ENCODE measurements at places on chromosomes 3 and 15. TPM values are rescaled to one million over a fixed set of nuclear protein-coding genes. Genes with fewer than 3 reads are reported as not detected.

GRCh38 chr3:15333099-15333955 is 941 bp upstream of the SH3BP5 start:
- DNase-seq, result no peak

- DNase-seq, result no peak
Measured at GRCh38 chr3:115921711-115922110, 298.4 kb downstream of the GAP43 start.

DNA sequence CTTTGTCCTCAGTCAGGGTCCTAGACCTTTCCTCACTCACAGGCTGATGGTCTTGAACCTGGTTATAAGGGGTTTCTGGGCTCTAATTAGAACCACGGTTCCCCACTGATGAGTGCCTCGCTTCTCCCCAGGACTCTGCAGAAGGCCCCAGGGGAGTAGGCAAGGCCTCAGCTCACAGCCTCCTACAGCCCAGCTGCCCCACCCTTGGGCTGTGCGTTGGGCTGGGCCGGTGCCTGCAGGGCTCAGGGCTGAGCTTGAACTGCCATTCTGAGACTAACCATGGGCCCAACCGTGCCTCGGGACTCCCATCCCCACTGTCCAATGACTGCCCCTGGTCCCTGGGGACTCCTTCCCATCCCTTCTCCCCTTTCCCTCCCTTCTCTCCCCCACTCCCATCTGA is 25.6 kb downstream of the CLEC3B start:
- DNase-seq, result no peak

- DNase-seq, result no peak
Measured at GRCh38 chr3:35857004-35857403, 217.7 kb downstream of the ARPP21 start.

IGSF10 gene
- 0.05 TPM for total RNA-seq

RHOV gene
- total RNA-seq, result not detected

CPB1 gene
- total RNA-seq, result not detected

Measured in dermis blood vessel endothelial cell (primary cell).